ENCODE measurements at places on chromosomes 3 and 15.
A peak's percentile ranks its signal among the peaks of the same experiment; 100 is the strongest.

DNA sequence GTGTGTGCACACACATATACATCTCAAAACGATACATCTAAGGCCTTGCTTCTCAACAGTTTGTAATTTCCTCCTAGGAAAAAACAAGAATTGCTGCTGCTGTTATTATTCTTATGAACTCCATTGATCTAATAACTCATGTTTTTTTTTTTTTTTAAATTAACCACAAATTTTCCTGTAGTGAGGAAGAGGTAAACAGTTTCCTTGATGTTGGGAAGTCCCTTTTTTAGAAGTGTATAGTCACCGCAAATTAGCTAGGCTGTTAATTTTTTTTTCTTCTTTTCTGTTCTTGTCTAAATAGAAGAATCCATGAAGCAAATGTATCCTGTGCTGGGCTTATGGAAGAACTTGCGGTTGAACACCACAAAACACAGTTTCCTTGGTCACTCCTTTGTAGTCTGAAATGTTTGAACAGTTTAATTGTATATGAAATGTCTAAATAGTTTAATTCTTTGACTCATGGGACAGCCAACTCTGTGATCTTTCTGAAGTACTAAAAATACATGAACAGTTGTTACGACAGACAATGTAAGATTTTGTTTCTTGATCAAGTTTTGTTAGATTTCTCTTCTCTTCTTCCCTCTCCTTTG lies 64.5 kb downstream of the MITF start:
- no peak for DNase-seq

DNA sequence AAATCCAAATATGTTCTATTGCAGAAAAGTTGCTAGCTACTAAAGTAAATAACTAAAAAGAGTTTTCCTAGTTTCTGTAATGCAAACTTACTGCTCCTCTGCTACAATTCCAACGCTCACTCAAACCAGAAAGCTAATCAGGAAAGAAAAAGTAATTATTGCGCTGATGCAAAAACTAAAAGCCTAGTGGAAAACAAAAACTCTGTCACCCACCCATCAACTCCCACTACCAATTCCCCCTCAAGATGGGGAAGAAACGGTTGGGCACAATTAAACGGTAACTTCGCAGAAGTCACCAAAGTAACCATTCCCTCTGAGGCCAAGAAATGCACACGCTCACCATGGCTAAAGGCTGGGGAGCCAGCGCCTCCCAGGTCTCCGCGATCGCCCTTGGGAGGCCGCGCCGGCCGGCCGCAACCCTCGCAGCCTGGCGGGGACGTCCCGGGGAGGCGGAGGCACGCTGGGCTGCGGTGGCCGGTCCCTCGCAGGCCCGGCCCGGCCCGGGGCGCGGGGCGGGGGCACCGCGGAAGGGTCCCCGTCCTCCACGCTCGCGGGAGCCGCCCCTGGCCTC lies 684 bp downstream of the SLTM start:
- DNase-seq: peak; percentile 70

- no peak for DNase-seq
Measured at GRCh38 chr3:13564751-13565560, 16.0 kb downstream of the FBLN2 start.

DNA sequence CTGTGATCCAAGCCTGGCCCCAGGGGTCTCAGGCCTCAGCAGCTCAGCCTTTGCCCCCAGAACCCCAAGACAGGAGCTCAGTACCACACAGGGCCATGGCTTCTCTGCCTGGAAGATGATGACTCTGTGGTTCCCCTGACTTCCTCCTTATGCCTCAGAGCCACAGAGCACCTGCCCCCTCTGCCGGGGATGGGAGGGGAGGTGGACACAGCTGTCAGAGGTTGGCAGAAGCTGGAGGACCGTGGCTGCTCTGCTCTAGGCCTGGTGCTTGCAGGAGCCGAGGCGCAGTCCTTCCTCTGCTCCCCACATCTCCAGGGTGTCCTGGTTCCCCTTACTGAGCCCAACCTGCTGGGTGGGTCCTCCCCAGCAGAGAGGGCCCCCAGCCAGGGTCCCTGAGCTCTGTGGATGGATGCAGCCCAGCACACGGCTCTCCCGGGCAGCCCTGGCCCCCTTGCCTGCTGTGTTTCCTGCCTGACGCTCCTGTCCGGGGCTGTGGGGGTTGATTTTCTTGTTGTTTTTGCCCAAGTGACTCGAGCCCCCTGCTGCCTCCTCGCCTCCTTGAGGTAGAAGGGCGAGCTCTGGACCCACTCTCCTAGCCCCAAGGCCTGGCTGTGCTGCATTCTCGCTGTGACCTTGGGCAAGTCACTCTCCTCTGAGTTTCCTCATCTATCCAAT lies 36.6 kb downstream of the PSTPIP1 start:
- DNase-seq: no peak

GRCh38 chr3:178960181-178960580 lies 111.4 kb downstream of the ZMAT3 start:
- DNase-seq: no peak

DNA sequence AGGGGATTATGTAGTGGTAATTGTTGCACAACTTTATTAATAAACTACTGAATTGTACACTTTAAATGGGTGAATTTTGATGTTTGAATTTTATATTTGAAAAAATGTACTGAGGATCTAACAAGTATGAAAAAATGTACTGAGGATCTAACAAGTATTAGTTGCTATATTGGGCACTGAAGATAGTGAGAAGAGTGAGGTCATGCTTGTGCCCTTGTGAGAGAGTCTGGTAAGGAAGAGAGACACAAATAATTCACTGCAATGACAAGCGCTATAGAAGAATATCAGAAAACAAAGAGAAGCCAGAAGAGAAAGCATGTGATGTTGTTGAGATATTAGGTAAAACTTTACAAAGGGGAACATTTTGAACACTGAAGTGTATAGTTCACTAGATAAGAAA lies 137.6 kb downstream of the DTWD1 start:
- no peak for DNase-seq

DNA sequence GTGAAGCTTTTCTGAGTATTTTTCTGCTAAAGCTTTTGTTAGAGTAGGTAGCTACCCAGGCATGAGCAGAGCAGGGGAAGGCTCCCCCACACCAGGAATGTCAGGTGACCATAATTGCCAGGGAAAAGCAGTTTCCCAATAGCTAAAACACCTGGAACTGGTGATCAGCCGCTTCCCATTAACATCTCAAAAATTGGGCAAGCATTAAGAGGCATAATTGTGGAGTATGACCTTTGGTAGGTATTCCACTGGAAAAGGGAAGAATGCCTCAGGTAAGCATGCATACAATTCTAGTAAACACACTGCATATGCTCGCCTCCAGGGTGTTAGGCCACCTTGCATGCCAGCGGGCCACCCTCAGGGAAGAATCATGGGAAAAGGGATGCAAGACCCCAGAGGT lies 84.5 kb downstream of the CCR1 start:
- no peak for DNase-seq

GRCh38 chr3:49428752-49429080 lies 408 bp downstream of the NICN1 start:
- no peak for DNase-seq

DNA sequence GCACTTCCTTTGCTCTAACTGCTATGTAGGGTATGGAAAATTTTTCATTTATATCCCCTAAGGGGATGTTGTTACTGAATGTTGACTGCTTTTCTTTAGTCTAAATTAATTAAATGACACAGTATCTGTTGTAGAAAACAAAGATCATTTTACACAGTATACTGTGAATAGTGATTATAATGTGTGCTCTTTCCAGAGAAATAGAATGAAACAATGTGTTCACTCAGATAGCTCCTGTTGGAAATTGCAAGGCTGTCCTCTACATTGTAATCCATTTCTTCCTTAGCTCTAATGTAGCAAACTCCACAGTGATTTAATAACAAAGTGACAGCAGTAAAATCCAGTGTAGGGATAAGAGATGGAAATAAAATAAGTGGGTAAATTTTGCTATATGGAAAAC lies 159.0 kb upstream of the VEPH1 start:
- DNase-seq: no peak

GRCh38 chr3:186515125-186515524 lies 29.1 kb downstream of the CRYGS start:
- DNase-seq: no peak

DNA sequence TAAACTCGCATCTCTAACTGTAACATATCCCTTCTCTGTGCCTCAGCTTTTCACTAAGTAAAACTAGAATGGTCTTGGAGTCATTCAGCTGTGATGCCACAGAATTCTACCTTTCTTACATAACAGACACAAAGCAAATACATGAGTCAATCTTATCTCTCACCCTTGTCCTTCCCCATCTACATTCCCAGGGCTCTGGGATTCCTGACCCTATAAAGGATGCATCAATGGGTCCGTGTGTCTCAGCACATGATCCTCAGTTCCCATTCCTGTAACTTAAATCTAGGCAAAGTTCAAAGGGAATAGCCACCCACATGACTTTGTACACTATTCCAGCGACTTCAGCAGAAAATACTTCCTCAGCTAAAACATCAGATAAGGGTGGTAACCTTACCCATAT lies 11.8 kb upstream of the ARL8B start:
- no peak for DNase-seq

- no peak for DNase-seq
Measured at GRCh38 chr3:9780910-9781309, 11.2 kb upstream of the CAMK1 start.

DNA sequence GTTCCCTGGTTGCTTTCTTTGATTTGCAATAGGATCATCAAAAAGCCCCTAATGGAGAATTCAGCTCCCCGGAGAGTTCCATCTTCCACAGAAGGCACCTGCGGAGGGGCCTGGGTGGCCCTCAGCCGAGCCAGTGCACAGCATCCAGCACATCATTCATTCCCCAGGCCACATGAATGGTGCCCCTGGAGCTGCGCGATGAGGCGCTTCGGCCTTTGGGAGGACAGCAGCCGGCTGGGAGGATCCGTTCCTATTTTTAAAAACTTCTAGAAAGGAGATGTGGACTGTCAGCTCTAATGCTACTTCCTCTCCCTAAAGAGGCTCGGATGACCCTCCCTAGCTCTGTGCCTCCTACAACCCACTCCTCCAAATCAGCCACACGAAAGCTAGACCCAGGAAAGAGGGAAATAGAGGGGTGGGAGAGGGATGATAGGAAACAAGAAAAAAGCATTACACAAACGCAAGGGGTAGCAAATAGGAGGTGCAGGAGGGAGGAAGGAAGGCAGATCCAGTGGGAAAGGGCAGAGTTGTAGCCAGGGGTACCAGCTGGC lies 20.3 kb downstream of the EHD4 start:
- no peak for DNase-seq

DNA sequence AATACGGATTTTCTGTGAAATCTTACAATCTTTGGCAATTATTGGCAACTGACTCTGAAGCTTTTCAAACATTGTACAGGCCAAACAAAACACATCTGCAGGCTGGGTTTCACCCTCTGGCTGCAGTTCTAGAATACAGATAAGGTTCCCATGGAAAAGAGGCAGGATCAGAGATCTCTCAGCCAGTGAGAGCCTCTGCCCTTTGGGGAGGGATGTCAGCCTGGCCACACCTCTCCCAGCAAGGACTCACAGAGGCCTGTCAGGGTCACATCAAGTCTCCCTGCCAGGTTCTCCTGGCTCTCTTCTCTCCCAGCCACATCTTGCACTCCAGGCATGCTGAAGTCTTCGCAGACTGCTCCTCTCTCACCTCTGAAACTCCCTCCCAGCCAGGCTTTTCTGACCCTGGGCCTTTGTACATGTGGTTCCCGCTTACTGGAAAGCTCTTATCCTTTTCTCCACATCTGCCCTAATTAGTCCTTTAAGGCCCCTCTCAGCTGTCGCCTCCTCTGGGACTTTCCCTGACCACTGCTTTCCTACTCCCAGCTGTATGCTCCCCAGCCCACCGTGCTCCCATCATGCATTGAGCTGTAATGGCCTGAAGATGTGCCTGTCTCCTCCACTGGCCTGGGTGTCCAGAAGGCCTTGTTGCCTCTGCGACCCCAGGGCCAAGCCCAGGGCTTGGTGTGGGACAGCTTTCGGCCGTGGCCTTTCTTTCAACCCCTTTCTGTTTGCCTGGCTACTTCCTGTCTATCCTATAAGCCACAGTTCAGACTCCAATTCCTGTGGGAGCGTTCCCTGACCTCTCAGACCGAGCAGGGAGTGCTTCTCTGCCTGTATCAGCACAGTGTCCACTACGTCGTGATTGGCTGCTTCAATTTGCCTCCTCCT lies 4.3 kb downstream of the RBP1 start:
- peak; percentile 24 for DNase-seq

DNA sequence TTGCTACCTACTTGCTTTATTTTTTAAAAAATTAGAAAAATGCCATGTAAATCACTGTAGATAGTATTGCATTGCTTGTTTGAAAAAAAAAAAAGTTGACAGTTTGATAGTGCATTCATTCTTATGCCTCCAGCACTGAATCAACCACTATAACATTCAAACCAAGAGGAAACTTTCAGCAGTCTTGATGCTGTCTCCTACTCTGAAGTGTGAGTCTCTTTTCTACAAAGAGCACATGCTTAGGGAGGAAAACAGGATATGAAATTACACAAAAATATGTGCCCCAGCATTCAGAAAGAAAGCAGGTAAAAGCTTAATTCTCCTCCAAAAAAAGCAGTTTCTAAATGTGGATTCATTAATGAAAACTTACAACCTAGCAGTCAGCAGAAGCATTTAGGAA lies 78.3 kb downstream of the ZBTB20 start:
- DNase-seq: no peak

- peak; percentile 78 for DNase-seq
Measured at GRCh38 chr3:48232734-48233133, 8.2 kb upstream of the ZNF589 start.

DNA sequence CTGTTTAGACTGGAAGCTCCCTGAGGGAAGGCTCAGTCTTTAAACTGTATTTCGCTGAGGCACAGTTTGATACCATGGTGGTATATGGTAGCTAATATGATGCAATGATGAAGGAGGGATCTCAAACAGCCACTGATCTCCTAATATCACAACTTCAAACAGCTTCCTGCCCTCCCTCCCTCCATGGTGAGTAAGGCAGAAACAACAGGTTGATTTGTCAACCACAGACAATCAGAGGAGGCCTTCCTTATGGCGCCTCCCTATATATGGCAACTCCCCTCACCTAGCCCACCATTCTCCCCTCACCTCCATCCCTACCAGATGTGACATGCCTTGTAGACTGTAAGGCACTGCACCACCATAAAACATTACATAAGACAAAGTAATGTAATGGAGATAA lies 316.5 kb upstream of the ICE2 start:
- no peak for DNase-seq

GRCh38 chr3:68943753-68944500 lies 11.6 kb upstream of the TAFA4 start:
- no peak for DNase-seq

DNA sequence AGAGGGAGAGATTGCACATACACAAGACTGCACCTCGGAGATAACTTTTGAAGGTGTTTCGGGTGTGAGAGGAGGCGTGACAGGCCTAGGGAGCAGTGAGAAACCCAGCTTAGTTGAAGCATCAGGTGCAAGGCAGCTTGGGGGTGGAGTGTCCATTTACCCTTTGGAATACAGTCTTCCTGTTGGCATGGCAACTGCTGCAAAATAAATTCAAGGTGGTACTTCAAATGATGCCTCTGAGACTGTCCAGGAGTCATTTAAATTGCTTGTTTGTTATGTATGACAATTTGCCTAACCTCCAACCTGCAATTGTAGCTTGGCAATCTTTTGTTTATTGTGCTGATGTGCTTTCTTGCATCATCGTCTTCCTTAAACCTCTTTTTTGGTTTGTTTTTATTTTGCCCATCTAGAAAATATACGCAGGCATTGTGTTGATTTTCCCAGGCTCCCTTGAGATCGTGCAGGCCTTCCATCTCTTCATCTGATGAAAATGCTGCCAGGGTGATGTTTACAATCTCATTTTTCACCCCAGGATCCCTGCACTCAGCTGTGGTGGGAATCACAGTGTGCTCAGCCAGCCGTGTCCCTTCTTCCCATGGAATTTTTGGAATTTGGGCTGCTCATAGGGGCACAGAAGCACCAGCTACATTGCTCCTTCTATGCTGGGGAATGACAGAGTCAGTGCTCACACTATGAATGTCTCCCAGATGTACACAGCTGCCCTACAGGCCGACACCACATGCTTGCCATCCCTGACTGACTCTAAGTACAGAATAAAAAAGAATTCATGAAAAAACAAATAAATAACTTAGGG lies 583.1 kb upstream of the CFAP20DC start:
- peak; percentile 63 for DNase-seq
